CD14-positive monocyte (primary cell): ENCODE measurements at places on chromosomes 5 and 9. TPM values are rescaled to one million over a fixed set of nuclear protein-coding genes. Genes with fewer than 3 reads are reported as not detected.

The SPINK4 gene
- not detected for polyA plus RNA-seq

The TGFBR1 gene
- 25.0 TPM for polyA plus RNA-seq

The PCDHA3 gene
- not detected for polyA plus RNA-seq

The IGFBPL1 gene
- not detected for polyA plus RNA-seq

The NXNL2 gene
- polyA plus RNA-seq: not detected in 2 replicates

- DNase-seq: no peak
Measured at GRCh38 chr5:44389823-44390143, 563 bp upstream of the FGF10 start.

The NIPBL gene
- 16.2 TPM for polyA plus RNA-seq

DNA sequence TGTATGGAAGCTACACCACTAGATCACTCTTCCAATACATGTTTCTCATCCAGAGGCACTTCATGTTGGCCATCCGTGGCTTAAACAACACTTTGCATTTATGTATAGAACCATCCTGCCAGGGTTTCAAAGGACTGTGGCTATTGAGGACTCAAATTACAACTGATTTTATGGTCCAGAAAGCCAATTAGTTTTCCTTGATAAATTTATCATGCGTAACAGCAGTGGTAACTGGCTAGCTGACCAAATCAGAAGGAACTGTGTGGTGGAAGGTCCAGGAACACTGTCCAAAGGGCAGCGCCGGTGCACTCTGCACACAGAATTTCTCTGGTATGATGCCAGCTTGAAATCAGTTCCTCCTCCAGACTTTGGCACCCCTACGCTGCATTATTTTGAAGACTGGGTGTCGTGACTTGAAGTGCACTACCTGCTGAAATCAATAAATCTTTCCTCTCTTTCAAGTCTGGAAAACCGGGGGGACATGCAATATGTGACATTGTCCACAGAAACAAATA, 69.3 kb upstream of the TMEM252 start:
- no peak for DNase-seq

The PCDHA9 gene
- polyA plus RNA-seq: not detected in 2 replicates
